Psoas muscle (tissue), 8 donors: ENCODE measurements at places on chromosomes 2 and 18. TPM values are rescaled to one million over a fixed set of nuclear protein-coding genes. Genes with fewer than 3 reads are reported as not detected.

- DNase-seq = peak; percentile 70
Observed at GRCh38 chr2:127134833-127135830, 28.2 kb upstream of the BIN1 start.

GRCh38 chr2:30741576-30741975 lies 65.7 kb downstream of the CAPN13 start:
- DNase-seq = no peak

DNA sequence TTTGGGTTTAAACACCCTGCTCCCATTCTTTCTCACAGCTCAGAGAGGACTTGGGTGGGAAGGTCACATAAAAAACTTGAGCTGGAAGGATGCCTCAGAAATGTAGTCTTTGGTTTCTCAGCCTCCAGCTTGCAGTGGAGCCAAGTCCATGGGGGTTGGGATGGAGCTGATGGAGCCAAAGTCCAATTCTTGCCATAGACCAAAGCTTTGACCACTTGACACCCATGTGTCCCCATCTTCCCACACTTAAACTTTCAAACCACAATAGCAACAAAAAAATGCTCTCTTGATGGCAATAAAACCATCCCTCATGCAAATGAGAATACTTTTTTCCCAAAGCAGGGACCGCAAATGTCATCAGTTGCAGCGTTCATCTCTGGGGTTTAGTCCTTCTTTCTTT lies 14.7 kb upstream of the DAW1 start:
- DNase-seq = no peak

- no peak for DNase-seq
Observed at GRCh38 chr2:234569776-234570430, 73.0 kb upstream of the ARL4C start.

DNA sequence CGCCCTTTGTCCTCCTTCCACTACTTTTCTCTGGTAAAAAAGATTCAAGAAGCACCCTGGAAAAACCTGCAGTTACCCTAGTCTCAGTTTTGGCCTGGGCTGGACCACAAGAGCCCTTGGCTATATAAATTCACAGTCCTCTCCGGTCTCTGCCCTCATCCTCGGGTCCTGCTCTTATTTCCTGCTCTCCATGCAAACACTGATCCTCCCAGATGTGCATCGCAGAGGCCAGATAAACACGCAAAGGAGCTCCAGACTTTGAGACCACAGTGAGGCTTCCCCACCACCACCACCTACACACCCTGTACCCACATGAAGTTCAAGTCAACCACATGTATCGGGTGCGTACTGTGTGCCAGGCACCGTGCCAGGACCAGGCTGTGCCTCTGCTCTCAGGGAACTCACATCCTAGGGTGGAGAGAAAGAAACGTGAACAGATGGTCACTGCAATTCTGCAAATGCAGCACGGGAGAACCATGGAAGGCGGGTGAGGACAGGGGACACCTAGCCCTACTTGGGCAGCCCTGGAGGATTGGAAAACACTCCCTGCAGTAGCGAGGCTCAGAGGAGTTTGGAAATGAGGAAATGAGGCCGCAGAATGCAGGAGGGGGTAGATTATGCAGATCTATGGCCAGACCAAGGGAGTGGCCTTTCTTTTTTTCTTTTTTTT lies 7.4 kb downstream of the CTDSP1 start:
- peak; percentile 83 for DNase-seq

DNA sequence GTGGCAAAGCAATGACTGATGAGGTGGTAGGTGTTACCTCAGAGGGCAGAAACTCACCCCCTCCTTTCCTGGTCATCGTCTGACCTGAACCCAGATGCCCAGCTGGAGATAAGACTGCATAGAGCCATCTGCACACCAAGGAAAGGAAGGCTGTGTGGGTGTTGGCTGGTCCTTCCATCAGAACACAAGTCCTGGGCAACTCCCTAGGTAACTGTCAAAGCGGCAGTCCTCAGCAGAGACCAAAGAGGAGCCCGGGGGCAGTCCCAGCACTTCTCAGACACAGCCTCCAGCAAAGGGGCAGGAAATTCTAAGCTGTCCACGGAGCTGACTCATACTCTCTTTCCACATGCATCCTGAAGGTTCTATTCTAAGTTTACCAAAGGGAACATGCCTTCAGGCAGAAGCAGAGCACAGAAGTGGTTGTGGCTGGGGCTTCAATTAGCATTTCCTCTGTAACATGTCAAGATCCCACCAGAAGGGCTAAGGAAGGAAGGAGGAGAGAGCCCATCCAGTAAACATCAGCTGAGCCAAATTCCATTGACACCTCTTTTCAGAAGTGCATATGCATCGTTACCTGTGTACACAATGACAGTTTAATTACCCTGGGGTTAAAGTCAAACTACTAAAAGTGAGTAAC lies 54.7 kb downstream of the SPRED2 start:
- no peak for DNase-seq

DNA sequence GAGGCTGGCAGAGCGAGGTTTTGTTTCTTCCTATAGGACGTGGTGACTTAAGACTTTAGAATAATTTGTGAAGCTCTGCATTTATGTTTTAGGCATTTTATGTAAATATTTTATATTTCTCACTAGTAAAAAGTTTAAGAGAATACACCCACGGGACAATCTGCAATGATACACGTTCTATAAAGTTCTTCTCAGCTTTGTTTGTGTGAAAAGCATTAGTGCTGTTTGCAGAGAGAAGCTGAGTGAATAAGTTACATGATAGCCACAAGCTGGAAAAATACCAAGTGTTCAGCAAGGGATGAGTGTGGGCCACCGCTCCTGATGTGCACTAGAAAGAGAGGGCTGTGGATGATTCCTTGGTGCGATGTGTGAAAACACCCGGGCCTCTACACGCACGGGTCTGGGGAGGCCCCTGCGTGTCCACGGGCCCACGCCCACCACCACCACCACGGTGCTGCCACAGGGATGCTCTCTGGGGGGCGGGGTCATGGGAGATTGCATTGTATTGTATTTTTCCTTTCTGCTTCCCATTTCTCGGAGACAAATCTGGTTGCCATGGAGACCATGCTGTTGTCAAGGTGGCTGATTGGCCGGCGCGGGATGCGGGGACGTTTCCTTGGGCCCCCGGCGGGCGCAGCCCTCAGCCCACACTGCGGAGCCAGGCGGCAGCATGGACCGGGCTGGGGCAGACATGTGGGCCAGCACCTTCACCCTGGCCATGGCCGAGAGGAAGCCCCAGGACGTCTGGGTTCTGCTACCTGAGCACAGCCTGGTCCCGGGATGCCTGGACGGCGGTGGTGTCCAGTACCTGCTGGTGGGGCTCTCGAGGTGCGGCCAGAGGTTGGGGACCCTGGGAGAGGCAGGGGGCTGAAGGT lies at the start of gene RTP5:
RTP5 (plus strand) TSS at position 643 of the 875 bp plus-strand sequence; CDS start at position 671, 28 bp downstream.
- no peak for DNase-seq

DNA sequence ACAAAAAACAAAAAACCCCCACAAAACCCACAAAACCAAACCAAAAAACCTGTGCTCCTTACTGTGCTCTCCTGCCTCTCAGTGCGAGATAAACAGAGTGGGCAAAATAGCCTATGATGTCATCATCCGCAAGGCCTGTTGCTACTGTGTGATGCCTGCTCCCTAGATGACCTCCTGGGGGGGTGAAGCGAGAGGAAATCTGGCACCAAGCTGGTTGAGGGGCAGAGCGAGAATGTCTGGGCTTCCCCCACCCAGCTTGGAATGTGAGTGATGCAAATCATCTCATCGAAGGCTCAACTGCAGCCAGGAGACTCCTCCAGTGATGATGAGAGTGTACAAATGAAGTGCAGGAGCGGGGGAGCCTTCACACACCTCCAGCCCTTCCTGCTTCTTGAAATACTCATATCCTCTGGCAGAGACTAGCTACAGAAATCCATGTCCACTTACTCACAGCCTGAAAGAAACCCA lies 57.7 kb upstream of the MAP4K3 start:
- peak; percentile 31 for DNase-seq

GRCh38 chr2:128544321-128545037 lies 225.8 kb upstream of the HS6ST1 start:
- DNase-seq = no peak

DNA sequence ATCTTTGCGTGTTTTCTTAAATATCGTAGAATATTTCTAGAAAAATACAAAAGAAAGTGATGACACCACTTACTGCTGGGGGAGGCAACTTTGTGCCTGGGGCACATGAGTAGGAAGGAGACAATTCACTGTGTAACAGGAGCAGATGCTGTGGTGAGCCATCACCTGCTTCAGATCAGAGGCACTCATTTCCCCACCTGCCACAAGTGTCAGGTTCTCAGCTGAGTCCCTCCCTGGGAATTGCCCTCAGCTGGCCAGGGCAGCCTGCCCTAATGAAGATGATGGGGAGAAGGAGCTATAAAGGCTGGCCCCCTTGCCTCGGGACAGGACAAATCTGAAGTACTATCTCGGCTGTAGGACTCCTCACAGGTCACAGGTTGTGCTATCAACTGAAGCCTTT lies 322.8 kb downstream of the STK39 start:
- DNase-seq = no peak

DNA sequence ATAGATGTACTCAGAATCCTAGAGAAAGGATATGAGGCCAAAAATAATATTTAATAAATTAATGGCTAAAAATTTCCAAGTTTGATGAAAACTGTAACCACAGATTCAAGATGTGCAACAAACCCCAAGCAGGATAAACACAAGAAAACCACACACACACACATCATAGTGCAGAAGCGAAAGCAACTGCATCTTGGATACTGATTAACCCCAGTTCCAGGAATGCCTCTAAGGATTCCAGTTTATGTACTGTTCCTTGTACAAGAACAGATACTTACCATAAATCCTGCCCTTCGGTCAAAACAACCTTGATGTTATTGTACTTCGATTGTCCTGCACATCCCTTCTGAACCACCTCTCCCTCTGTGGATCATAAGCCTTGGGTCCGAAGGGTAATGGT lies 122.8 kb upstream of the PID1 start:
- DNase-seq = no peak

GRCh38 chr2:43333101-43333655 lies 106.8 kb upstream of the ZFP36L2 start:
- DNase-seq = no peak

DNA sequence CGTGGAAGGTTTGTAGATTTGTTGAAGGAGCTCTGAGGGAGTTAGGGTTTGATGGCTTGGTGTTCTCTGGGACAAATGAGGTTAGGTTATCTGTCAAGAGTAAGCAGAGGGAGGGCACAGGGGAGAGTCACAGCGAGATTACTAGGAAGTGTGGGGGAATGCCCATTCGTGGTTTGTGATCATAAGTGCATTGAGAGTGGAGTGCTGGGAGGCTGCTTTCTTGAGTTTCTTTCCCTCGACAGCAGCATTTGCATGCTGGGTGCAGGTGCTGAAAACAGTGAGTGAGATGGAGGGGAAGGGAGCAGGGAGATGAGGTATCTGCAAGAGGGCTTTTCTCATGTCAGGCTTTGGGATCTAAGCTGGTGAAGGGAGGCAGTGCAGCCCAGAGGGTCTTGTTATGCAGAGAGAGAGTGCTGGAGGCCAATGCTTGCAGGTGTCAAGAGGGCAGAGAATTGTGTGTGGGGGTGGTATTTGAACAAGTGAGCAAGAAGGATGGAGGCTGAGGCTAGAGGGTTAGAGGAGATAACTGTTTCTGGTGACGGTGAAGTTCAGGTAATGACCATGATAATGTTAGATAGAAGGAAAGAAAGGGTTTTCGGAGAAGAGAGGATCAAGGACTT lies 8.8 kb downstream of the RALB start:
- no peak for DNase-seq

- no peak for DNase-seq
Observed at GRCh38 chr18:60951091-60951490, 382.1 kb upstream of the CDH20 start.

- no peak for DNase-seq
Observed at GRCh38 chr2:201349601-201350000, 7.5 kb downstream of the FLACC1 start.

- no peak for DNase-seq
Observed at GRCh38 chr2:136206613-136207012, 88.7 kb upstream of the CXCR4 start.

- no peak for DNase-seq
Observed at GRCh38 chr2:136738044-136738443, 27.3 kb upstream of the THSD7B start.

DNA sequence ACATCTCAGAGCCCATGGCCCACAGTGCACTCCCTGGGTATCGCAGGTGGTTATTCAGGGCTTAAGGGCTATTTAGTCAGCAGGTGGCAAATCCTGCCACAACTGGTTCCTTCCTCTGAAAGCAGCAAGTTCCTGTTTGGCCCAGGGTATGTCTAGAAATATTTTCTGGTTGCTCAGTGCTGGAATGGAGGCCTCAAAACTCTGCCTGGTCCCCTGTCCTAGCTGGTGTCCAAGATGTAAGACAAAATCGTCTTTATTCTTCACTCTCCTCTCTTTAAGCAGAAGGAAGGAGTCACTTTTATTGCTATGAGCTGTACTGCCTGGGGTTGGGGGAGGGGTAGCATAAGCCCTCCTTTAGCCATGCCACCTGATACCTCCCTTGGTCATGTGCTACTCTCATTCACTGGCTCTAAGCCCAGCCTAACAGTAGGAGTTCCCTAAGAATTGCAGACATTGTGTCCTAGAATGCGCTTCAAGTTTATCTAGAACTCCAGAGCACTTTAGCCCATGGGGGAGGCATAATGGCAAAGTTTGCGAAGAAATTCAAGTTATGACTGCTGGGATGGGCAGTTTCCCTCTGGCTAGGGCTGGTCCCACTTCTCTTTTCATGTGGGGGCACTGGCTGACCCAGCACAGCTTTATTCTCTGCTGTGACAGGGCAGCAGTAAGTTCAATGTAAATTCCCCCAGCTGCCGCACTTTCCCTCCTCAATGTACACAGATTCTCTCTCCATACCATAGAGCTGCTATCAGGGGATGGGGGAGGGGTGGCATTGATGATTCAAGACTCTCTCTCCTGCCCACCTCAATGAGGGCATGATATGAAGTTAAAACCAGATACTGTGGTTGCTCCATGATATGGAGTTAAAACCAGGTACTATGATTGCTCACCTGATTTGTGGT lies 27.1 kb upstream of the CWC22 start:
- DNase-seq = no peak

GRCh38 chr2:203689426-203690116 lies 16.9 kb upstream of the CD28 start:
- no peak for DNase-seq

GRCh38 chr2:33292981-33293595 lies 183.4 kb upstream of the RASGRP3 start:
- DNase-seq = no peak

The IL36G gene
- total RNA-seq = not detected

The SLC9A4 gene
- not detected for total RNA-seq

The DIPK1C gene
- total RNA-seq = 0.67 TPM

The SCLY gene
- total RNA-seq = 9.6 TPM

The VIT gene
- 1.2 TPM for total RNA-seq
